ENCODE measurements at places on chromosomes 16 and 17. TPM values are rescaled to one million over a fixed set of nuclear protein-coding genes. Genes with fewer than 3 reads are reported as not detected.

Gene SLC5A11
- not detected for polyA plus RNA-seq

DNA sequence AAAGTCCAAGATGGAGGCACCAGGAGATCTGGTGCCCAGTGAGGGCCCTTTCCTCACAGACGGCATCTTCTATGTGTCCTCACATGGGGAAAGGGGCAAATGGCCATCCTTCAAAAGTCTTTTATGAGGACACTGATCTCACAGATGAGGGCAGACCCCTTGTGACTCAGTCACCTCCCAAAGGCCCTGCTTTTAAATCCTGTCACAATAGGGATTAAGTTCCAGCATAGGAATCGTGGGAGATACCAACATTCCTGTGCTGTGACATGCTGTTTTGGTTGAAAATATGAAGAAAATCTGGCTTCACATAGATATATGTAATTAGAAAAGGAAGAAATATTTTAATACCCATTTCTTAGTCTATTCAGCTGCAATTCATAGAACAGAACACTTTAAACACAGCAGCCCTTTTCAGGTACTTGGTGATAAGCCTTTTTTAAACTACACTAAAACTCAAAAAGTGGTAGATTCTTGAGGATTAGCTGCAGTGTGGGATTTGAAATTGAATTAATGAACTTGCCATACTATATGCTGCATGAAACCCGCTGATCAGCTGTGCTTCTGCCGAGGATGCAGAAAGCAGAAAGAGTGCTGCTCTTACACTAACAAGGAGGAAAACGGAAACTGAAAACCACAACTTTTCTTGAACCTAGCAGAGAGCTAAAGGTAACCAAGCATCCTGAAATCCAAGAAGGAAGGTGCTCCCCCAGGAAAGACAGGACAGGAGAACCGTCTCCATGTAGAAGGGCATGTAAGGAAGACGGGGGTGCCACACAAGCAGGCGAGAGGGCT lies 32.7 kb downstream of the VPS53 start:
- no peak for DNase-seq

GRCh38 chr16:46788891-46789474 lies 40.8 kb upstream of the MYLK3 start:
- no peak for DNase-seq

DNA sequence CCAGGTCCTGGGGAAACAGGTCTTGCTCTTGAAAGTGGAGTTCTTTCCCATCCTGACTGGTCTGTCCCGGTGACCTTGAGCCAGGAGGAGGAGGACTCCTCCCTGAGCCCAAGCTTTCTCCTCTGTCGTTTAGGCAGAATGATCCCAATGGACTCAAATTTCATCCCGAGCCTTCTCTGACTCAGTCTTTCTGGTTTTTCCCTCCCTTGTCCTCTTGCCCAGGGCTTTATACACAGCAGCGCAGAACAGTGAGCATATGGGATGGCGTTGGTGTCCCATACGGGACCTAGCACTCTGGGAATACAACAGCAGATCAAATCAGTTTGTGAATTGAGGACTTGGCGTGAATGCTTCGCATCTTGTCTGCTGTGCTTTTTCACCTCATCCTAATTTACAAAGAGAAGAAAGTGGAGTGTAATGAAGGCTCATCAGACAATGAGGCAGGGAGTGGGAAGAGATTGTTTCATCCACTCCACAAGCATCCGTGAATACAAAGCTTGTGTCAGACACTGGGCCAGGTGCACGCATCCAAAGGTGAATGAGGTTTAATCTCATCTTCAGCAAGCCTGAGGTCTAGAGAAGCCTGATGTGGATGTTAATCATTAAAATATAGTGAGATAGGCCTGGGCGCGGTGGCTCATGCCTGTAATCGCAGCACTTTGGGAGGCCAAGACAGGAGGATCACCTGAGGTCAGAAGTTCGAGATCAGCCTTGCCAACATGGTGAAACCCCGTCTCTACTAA lies 1.1 kb upstream of the XYLT1 start:
- DNase-seq, result no peak

GRCh38 chr17:74442291-74442669 lies 10.4 kb downstream of the GPRC5C start:
- no peak for DNase-seq
